ENCODE measurements at places on chromosomes 4 and X.
A peak's percentile ranks its signal among the peaks of the same experiment; 100 is the strongest.

GRCh38 chr4:89541998-89542397 lies 234.4 kb upstream of the GPRIN3 start:
- DNase-seq, result no peak

- peak; percentile 0 for DNase-seq
Measured at GRCh38 chr4:80713409-80713808, 317.1 kb upstream of the BMP3 start.

- DNase-seq, result no peak
Measured at GRCh38 chr4:44985938-44986337, 259.6 kb upstream of the GNPDA2 start.

GRCh38 chr4:185803022-185803421 lies 9.0 kb downstream of the SORBS2 start:
- no peak for DNase-seq

DNA sequence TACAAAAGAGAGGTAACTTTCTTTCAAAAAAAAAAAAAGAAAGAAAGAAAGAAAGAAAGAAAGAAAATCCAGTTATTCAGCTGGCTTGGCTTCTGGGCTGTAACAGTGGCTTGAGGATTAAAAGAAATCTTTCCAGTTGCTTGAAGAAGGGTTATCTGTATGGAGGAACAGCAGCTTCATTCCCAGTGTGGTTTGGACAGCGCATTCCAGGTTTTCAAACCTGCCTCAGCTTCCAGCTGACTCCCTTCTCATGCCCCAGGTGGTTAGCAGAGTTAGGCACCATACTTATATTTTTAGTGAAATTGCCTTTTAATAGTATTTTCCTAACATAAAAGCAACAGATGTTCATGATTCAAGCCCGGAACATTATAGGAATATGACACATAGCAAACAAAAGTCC lies 48.6 kb downstream of the TMEM164 start:
- no peak for DNase-seq

GRCh38 chr4:2472187-2472586 lies 3.3 kb downstream of the RNF4 start:
- peak; percentile 18 for DNase-seq

DNA sequence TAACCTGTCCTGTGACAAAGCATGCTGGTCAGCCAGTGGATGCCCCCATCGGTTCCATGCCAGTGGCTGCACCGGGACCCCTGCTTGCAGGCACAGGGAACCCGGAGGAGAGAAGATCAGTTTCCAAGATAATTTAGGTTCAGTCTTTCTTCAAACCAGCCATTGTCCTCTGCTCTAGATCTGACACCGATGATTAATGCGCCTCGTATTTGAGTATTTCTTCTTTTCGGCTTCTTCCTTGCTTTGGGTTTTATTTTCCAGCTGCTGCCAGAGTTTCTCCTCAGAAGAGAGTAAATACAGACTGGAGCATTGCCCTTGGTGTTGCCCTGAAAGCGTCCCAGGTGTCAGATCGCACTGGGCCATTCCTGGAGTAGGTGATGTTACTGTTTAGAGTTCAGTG lies 19.2 kb upstream of the BCOR start:
- DNase-seq, result no peak

DNA sequence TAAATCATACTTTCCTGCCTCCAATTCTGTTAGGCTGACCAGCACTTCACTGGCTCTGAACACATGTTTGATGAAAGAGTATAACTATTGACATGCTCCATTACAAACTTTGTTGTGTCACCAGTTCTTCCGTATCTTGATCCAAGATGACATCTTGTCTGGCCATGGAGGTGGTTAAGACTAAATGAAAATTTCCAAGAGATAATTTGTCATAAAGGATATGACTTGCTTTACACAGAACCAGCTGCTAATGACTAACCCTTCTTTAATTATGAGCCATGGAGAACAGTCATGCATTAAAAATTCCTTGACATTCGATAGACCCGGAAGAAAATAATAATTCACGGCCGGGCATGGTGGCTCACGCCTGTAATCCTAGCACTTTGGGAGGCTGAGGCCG lies 17.7 kb upstream of the N4BP2 start:
- DNase-seq, result no peak

GRCh38 chr4:40812386-40812785 lies 62.6 kb downstream of the NSUN7 start:
- DNase-seq, result no peak

DNA sequence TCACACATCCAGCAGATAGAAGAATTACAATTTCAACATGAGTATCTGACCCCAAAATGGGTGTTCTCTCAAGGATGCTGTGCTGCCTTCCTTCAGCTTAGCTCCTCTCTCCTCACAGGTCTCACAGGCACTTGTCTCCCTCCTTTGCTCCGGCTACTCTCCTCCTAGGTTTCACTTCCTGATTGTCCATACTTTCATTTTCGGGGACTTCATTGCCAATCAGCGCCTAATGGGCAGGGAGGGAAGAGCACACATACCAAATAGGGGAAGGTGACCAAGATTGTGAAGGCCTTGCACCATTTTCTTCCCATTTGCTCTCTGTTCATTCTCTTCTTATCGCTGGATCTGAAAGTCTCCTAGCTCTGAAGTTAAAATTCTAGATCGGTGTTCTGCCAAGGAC lies 125.4 kb upstream of the EOLA2 start:
- DNase-seq, result no peak

- DNase-seq, result no peak
Measured at GRCh38 chrX:12648995-12649394, 142.2 kb upstream of the PRPS2 start.

GRCh38 chr4:74038086-74038424 lies 434 bp downstream of the CXCL3 start:
- DNase-seq, result no peak

DNA sequence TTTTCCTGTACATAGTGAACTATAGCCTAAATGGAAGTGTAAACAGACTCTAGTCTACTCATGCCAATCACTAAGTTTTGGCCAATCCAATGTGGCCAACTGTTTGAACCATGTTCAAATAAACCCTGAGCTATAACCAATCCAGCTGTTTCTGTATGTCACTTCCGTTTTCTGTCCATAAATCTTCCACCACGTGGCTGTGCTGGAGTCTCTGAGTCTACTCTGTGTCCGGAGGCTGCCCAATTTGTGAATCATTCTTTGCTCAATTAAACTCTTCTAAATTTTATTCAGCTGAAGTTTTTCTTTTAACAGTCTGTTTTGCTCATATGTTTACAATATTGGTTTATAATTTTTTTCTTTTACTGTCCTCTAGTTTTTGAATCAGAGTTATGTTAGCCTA lies 112.3 kb upstream of the BANK1 start:
- no peak for DNase-seq

- DNase-seq, result no peak
Measured at GRCh38 chr4:13986548-13986947, 359.0 kb upstream of the BOD1L1 start.
